Progenitor cell of endocrine pancreas (in vitro differentiated cells): ENCODE measurements at places on chromosomes 3 and 15. TPM values are rescaled to one million over a fixed set of nuclear protein-coding genes. Genes with fewer than 3 reads are reported as not detected.

The ZNF774 gene
- total RNA-seq = 9.5 and 13.8 TPM in 2 replicates

The FGF12 gene
- total RNA-seq = 5.0 and 6.1 TPM in 2 replicates

The GOLGA8S gene
- total RNA-seq = 0.81 and 0.84 TPM in 2 replicates

The GCSAM gene
- total RNA-seq = not detected in 2 replicates

The GPR171 gene
- total RNA-seq = not detected in 2 replicates

The LAMB2 gene
- 273 and 278 TPM in 2 replicates for total RNA-seq

The LIPC gene
- total RNA-seq = 4.4 and 5.9 TPM in 2 replicates

The CHRNA5 gene
- total RNA-seq = 8.0 and 8.1 TPM in 2 replicates

The FAN1 gene
- 25.1 and 26.6 TPM in 2 replicates for total RNA-seq

The CDHR4 gene
- not detected in 2 replicates for total RNA-seq

The TMEM212 gene
- not detected in 2 replicates for total RNA-seq

The LNP1 gene
- 2.7 and 3.6 TPM in 2 replicates for total RNA-seq

The FHIT gene
- total RNA-seq = 16.1 and 18.4 TPM in 2 replicates

The CLSTN2 gene
- total RNA-seq = 2.8 and 2.9 TPM in 2 replicates

The KNG1 gene
- total RNA-seq = not detected in 2 replicates

The CMTM7 gene
- 24.6 and 29.6 TPM in 2 replicates for total RNA-seq

The AP3B2 gene
- 13.2 and 14.4 TPM in 2 replicates for total RNA-seq

The STAC gene
- total RNA-seq = 1.2 and 1.6 TPM in 2 replicates

The TTLL13 gene
- total RNA-seq = 0.69 TPM in 1 of 2 replicates, not detected in the other

The NTRK3 gene
- total RNA-seq = not detected in 2 replicates

The TNNC1 gene
- total RNA-seq = 3.3 and 3.6 TPM in 2 replicates

The ACKR2 gene
- 0.60 and 0.78 TPM in 2 replicates for total RNA-seq

The CLDN16 gene
- total RNA-seq = 0.31 TPM in 2 replicates

The RTP1 gene
- total RNA-seq = not detected in 2 replicates

The PAK6 gene
- 13.2 and 13.8 TPM in 2 replicates for total RNA-seq

The PDCD10 gene
- 45.7 and 48.6 TPM in 2 replicates for total RNA-seq

The CNTN4 gene
- total RNA-seq = 16.1 and 23.5 TPM in 2 replicates

The PLIN1 gene
- 0.24 and 0.40 TPM in 2 replicates for total RNA-seq
